Activated CD4-positive, alpha-beta memory T cell treated with anti-CD3 and anti-CD28 coated beads, Interleukin-2, amount 10 ng/mL, durations not matched to agents 7 days and 5 days (primary cell): ENCODE measurements at places on chromosomes 6 and 20. TPM values are rescaled to one million over a fixed set of nuclear protein-coding genes. Genes with fewer than 3 reads are reported as not detected.
A peak's percentile ranks its signal among the peaks of the same experiment; 100 is the strongest.

GRCh38 chr6:127496471-127496870, 22.7 kb downstream of the MTCL3 start:
- no peak for DNase-seq

- no peak for DNase-seq
Observed at GRCh38 chr20:19699180-19699971, 58.7 kb upstream of the RIN2 start.

DNA sequence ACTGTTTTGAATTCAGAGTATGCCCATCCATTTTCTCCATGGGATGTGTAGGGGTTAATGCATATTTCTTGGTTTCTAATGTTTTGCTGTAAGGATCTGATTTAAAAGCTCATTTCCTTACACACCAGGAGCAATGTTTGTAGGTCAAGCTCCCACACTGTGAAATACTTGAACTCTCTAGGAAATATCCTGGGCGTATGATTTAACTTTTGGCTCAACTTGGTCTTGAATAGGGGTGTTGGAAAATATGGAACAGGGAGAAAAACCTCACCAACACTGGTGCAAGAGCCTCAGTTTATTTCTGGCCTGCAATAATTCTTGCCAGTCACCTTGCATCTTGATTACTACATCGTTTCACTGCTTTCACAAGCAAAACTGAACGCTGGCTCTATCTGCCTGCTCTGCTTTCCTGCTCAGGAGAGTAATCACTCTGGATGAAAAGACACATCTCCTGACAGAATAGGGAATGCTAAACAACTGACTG, 25.1 kb upstream of the RFPL4B start:
- DNase-seq: no peak

GRCh38 chr20:52105442-52106422, 85.8 kb downstream of the ZFP64 start:
- no peak for DNase-seq

Gene GABBR1
- 32.8 TPM for total RNA-seq

GRCh38 chr6:13554929-13555333, 19.5 kb upstream of the SIRT5 start:
- DNase-seq: no peak

- no peak for DNase-seq
Observed at GRCh38 chr6:165766457-165766856, 103.4 kb upstream of the PDE10A start.

Gene CDH4
- total RNA-seq: 0.15 TPM

Gene VSTM2L
- not detected for total RNA-seq

DNA sequence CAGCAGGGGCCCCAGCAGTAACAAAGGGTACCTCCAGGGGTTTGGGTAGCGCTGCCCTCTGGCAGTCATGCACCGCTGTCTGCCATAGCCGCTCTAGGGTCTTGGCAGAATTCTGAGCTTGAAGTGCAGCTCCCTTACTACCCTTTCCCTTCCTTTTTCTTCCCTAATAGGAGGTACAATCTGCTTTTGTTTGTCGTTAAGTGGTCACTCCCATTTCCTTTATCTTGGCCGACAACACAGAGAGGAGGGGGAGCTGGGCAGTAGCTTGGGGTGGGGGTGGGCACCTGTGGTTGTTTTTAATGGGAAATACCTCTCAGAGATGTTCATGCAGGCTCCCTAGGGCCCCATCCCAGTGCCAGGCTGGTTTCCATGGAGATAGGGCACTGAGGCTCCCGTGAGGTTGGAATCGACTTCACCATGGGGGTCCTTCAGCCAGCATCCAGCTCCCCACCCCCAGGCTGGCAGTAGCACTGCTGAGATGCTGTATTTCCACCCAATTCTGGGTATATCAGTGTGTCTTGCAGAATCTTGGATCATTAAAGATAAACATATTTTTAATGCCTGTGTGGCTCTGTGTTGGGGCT, 18.6 kb downstream of the CCDC167 start:
- no peak for DNase-seq

Gene ZNF133
- total RNA-seq: 8.4 TPM

DNA sequence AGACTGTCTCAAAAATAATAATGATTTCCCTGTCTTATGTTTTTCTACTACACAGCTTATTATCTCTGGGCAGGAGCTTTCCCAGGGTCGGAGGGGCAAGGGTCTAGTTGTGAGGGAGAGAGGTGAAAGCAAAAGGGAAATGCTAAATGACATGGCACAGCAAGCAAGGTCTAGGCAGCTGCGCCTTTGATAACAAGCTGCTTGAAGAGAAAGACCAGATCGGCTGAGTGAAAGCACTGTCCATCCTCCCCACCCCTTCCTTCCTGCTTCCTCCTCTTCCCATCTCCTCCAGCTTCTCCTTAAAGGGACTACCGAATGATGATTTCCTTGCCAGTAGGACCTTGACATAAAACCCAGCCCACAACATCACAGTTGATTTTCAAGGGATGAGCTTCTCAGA, 158.1 kb upstream of the AKAP12 start:
- no peak for DNase-seq

DNA sequence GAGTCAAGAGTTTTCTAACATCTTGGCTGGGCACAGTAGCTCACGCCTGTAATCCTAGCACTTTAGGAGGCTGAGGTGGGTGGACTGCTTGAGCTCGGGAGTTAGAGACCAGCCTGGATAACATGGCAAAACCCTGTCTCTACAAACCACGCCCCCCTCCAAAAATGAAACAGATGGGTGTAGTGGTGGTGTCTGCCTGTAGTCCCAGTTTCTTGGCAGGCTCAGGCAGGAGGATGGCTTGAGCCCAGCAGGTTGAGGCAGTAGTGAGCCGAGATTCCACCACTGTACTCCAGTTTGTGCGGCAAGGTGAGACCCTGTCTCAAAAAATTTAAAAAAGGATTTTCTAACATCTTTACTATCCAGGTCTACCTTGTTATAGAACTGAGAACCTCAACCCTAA, 22.0 kb downstream of the FAM8A1 start:
- DNase-seq: no peak

Gene LZTS3
- total RNA-seq: 1.0 TPM

Gene SLC35D3
- total RNA-seq: 0.13 TPM

DNA sequence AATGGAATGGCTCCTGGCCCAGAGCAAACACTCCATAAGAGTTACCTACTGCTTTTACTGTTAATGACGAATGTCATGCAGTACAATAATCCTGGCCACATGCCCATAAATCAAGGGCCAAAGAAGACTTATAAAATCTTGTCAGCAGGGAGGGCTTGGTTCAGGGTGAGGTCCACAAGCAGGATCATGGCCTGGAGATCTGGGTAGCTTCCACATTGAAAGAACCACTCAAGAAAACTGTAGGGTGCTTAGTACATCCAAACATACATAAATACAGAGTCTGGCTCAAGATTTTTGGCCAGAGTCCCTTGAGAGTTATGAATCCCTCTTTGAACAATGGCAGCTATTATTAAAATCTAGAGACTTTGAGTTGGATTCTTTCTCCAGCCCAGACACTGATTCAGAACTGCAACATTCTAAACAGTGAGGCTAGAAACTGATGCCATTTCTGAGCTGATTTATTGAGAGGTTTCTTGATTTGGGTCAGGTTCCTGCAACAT, 188.7 kb downstream of the CDC5L start:
- no peak for DNase-seq

DNA sequence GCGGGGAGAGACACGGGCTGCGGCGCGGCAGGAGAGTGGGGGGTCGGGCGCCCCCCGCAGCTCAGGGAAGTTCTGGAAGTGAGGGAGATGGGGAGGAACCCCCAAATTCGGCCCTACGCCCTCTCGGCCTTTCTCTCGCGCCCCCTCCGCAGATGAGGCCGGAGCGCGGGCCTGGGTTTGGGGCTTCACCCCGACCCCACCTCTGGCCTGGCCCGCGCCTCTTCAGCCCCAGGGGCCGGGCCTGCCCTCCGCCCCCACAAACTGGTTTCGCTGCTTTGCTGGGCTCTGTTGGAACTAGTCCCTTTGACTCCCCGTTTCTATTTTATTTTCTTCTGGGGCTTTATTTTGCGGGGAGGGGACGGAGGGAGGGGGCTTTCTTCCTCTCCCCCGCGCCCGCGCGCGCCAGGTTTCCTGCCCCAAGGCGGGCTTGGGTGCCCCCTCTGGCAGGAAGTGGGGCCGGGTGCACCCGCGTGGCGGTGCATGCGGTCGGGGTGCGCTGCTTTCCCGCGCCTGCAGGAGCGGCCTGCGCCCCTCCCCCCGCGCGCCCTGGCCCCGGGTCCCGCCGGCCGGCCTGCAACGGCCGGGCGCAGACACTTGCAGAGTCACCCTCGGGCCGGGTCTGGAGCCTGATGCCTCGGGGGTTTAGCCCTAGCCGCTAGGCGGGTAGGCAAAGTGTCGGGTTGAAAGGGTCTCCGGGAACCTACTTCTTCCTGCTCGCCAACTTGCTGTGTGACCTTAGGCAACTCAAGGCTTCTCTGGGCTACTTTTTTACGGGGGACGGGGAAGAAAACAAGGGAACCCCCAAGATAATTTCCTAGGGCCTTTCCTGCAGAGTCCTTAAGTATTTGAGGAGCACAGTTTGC, 1.3 kb downstream of the HMGA1 start:
- peak; percentile 82 for DNase-seq

GRCh38 chr20:23115822-23116221, 29.7 kb upstream of the CD93 start:
- no peak for DNase-seq

DNA sequence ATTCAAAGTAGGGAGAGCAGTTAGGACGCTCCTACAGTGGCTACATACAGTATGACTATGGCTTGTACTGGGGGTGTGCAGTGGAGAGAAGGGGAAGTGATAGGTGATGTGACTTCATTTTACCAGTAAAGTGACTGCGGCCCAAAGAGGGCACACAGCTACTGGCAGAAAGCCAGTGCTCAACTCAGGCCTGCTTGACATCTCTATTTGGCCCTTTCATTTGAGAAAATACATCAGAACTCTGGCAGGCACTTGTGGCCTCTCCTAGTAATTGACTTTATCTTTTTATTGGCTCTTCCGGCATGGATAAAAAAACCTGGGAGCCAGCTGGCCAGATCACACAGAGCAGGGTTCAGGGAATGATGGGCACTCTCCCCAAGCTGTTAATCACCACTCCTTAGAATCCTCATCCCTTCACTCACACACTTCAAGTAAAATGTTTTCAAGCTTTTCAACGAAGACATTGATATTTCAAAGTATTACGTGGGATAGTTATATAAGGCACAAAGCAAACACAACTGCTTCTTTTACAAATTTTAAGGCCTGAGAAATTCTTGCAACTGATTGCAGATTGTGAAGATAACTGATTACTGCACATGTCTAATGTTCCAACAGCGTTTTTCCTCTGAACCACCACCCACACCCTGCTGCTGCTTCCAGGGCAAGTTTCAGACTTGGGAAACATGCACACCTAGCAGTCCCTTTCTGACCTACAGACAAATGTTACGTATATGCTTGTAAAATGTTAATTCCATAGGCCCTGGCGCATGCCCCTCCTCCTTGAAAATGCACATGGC, 73.5 kb downstream of the TNFRSF21 start:
- DNase-seq: no peak

DNA sequence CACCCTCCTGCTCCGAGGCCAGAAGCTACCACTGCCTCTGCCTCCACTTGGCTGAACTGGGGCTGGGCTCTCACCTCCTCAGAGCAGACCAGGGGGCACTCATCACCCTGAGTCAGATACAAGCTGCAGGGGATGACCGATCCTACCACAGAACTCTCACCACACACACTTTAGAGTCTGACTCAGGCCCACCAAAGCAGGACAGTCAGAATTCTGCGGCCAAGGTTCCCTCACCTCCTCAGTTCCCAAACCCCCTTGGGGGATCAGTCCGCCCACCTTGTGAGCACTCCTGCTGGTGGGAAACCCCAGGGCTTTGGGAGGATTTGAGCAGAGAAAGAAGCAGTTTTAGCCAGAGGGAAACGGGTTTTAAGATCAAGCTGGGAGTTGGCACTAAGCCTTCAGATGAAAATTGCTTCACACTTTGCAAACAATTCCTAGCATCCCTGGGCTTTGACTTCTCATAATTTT, 587.8 kb upstream of the JAG1 start:
- no peak for DNase-seq

Gene TRAPPC3L
- not detected for total RNA-seq

GRCh38 chr6:169913096-169913638, 161.7 kb downstream of the ERMARD start:
- no peak for DNase-seq

- DNase-seq: no peak
Observed at GRCh38 chr20:8616792-8617191, 452.1 kb upstream of the PLCB4 start.

DNA sequence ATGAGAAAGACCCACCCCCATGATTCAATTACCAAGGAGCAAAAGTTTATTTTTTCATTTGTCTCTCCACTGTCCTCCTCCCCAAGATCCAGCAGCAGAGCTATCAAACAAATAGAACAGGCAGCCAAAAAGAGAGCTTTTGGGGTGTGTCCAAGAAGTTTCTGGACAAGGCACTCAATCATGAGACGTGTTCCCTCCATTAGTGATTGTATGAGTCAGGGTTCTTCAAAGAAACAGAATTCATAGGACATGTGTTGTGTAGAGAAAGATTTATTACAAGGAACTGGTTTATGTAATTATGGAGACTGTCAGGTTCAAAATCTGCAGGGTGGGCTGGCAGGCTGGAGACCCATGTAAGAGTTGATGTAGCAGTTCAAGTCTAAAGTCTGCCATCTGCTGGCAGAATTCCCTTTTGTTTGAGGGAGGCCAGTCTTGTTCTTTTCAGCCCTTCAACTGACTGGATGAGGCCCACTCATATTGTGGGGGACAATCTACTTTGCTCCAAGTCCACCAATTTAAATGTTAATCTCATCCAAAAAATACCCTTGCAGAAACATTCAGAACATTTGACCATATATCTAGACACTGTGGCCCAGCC, 248.1 kb upstream of the OPRM1 start:
- no peak for DNase-seq

DNA sequence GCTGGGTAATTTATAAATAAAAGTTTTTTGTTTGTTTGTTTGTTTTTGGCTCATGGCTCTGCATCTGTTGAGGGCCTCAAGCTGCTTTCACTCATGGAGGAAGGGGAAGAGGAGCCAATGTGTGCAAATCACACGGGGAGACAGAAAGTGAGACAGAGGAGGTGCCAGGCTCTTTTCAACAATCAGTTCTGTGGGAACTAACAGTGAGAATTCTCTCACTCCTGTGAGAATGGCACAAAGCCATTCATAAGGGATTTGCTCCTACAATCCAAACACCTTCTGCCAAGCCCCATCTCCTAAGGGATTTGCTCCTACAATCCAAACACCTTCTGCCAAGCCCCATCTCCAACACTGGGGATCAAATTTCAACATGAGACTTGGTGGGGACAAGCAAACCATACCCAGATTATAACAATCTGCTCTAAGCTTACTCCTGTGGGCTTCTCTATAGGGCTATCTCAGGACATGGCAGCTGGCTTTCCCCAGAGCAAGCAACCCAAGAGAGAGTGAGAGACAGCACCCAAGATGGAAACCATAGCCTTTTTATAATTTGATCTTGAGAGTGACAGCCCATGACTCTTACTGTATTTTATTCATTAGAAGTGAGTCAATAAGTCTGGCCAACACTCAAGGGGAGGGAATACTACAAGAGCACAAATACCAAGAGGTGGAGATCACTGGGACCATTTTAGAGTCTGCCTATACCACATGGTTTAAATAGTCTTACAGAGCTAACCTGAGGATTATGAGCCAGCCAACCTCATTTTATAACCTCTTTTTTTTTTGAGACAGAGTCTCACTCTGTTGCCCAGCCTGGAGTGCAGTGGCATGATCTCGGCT, 22.8 kb upstream of the LRRC1 start:
- no peak for DNase-seq

- DNase-seq: no peak
Observed at GRCh38 chr6:65786815-65787214, 79.8 kb upstream of the EYS start.

GRCh38 chr6:84002226-84002625, 31.3 kb upstream of the MRAP2 start:
- DNase-seq: no peak

Gene PTGIS
- 1.6 TPM for total RNA-seq

Gene FRK
- total RNA-seq: not detected

Gene SIGLEC1
- total RNA-seq: 0.03 TPM

- no peak for DNase-seq
Observed at GRCh38 chr6:166365221-166365620, 17.5 kb downstream of the MPC1 start.
